ENCODE measurements at places on chromosomes 4 and X.

DNA sequence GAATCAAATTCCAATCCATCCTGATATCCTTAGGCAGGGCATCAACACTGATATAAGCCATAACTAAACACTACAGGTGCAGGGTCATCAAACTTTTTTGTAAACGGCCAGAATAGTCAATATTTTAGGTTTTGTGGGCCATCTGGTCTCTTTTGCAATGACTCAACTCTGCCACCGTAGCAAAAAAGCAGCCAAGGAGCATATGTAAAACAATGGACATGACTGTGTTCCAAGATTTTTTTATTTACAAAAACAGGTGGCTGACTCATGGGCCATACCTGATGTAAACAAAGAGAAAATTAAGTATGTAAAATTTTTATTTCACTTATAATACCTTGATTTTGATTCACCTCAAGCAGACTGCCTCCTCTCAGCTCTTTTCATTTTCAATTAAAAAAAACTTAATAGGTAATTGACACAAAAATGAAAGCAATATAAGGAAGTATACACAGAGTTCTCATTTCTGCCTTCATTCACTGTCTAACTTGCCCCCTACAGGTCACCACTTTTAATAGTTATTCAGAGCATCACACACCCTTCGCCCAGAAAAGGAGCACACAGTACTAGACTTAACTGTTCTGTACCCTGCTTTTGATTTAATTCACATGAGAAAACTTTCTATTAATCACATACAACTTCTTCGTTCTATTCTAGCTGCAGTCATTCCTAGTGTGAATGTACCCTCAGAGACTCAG lies 35.3 kb upstream of the GPM6B start:
- DNase-seq, result no peak

GRCh38 chr4:130985371-130985770 lies 1889.4 kb downstream of the C4orf33 start:
- no peak for DNase-seq

GRCh38 chrX:9980401-9980800 lies 13.2 kb downstream of the CLDN34 start:
- no peak for DNase-seq

GRCh38 chr4:183455431-183456195 lies 11.2 kb downstream of the CDKN2AIP start:
- DNase-seq, result no peak

DNA sequence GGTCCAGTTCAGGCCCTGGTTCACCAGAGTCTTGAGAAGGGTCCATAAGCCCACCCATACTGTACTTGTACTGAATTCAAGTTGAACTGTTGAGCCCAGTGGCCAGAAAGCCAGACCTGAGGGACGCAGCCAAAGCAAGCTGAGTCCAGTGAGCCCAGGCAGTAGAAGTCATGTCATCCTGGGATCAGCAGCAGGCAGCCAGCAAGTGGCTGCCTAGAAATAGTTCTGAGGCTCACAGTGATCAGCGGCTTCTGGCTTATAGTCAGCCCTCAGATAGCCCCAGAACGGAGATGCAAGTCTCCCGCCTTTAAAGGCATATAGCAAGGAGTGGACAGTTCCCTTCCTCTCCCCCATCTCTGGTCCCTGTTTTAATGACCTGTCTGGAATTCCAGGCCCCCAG lies 347.1 kb downstream of the FBXW7 start:
- DNase-seq, result no peak

- no peak for DNase-seq
Measured at GRCh38 chrX:42094218-42094617, 170.9 kb upstream of the CASK start.

- no peak for DNase-seq
Measured at GRCh38 chrX:56288608-56289007, 56.5 kb downstream of the KLF8 start.

GRCh38 chrX:137353404-137353803 lies 212.5 kb upstream of the ZIC3 start:
- no peak for DNase-seq

- DNase-seq, result no peak
Measured at GRCh38 chr4:15186806-15187205, 184.5 kb downstream of the CPEB2 start.

- DNase-seq, result no peak
Measured at GRCh38 chr4:109947918-109948317, 35.2 kb downstream of the EGF start.

- DNase-seq, result no peak
Measured at GRCh38 chrX:5708251-5708650, 520.4 kb downstream of the NLGN4X start.

Data from AG04450 (cell line).